ENCODE measurements at places on chromosomes 2 and 18.

- H3K27ac ChIP-seq, result peak overlapping the region; percentile 86
- peak; percentile 51 for DNase-seq
- H3K4me3 ChIP-seq, result peak overlapping the region; percentile 73
- H3K36me3 ChIP-seq, result peaks cover 18% of the 10 kb centered on the region
- H3K27me3 ChIP-seq, result peaks cover 10% of the 10 kb centered on the region
Observed at GRCh38 chr18:47931718-47932103, 1.3 kb upstream of the SMAD2 start.

GRCh38 chr2:162591403-162592083 is 247.0 kb downstream of the KCNH7 start:
- no peaks in the 10 kb centered on the region for H3K27me3 ChIP-seq
- no peak overlapping the region for H3K27ac ChIP-seq
- H3K36me3 ChIP-seq, result no peaks in the 10 kb centered on the region

- DNase-seq, result no peak
- no peak overlapping the region for H3K4me3 ChIP-seq
- H3K36me3 ChIP-seq, result no peaks in the 10 kb centered on the region
- H3K27ac ChIP-seq, result no peak overlapping the region
Observed at GRCh38 chr2:48198371-48198770, 292.1 kb upstream of the FBXO11 start.

DNA sequence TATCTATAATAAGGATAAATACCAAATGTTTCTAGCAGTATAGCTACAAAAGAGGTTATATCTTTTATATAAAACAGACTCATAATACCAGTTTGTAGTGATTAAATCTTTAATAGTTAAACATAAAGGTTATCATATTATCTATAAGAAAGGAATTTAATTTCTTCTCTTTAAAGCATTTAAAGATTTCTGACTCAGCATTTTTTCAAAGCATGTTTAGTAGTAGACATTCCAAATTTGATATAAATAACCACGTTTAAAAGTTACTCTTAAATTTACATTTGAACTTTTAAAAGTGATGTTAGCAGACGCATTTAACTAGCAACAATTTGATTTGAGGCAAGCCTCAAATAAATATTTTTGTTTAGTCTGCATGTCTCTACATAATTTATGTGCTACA is 1508.0 kb upstream of the NXPH2 start:
- H3K27me3 ChIP-seq, result no peaks in the 10 kb centered on the region
- no peaks in the 10 kb centered on the region for H3K36me3 ChIP-seq
- H3K27ac ChIP-seq, result no peak overlapping the region
- no peak for DNase-seq
- H3K4me3 ChIP-seq, result no peak overlapping the region

- no peaks in the 10 kb centered on the region for H3K36me3 ChIP-seq
- no peaks in the 10 kb centered on the region for H3K27me3 ChIP-seq
- H3K27ac ChIP-seq, result no peak overlapping the region
- DNase-seq, result no peak
Observed at GRCh38 chr2:240782886-240783818, 36.9 kb downstream of the KIF1A start.

GRCh38 chr2:38194751-38195150 is 118.8 kb upstream of the CYP1B1 start:
- peaks cover 27% of the 10 kb centered on the region for H3K4me1 ChIP-seq
- H3K27ac ChIP-seq, result no peak overlapping the region
- DNase-seq, result no peak
- peaks cover 20% of the 10 kb centered on the region for H3K27me3 ChIP-seq
- H3K36me3 ChIP-seq, result no peaks in the 10 kb centered on the region

DNA sequence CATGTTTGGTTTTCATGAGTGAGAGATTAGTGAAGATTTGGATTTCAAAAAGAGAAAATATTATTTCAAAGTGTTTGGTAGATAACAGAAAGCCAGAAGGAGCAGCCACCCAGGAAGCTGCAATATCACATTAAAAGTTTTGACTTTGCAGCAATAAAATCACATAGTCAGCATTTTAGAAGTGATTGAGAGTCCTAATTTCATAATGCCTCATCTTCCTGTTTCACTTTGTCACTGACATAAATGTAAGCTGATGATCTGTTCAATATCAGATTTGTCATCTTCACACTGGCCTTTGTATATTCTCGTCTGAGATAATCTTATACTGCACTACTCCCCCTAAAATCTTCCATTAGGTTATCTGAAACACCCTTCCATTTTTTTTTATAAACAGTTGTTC is 690.5 kb downstream of the ADCYAP1 start:
- no peak overlapping the region for H3K4me3 ChIP-seq
- H3K27ac ChIP-seq, result no peak overlapping the region
- H3K36me3 ChIP-seq, result no peaks in the 10 kb centered on the region
- no peak for DNase-seq
- no peaks in the 10 kb centered on the region for H3K27me3 ChIP-seq
- no peaks in the 10 kb centered on the region for H3K4me1 ChIP-seq

DNA sequence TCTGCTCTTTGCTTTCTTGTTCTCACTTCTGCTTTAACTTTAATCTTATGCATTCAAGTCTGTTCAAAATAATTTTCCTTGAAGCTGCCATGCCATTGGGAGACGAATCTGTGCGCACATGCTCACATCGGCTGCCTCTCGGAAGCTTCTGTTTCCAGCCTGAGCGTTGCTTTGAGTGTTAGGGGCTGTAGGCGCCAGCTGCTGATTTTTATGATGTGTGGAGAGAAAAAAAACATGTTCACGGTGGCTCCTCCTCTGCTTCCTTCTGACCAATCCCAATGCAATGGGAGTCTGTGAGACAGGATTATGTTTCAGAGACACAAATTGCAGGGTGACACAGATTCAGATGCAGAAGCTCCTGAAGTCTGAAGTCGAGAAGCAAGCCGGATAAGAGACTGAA is at the start of gene MC4R:
Gene MC4R, minus strand, starts transcription at position 180 of the 400 bp plus-strand sequence. CDS start 426 bp downstream, outside the sequence.
- no peaks in the 10 kb centered on the region for H3K27me3 ChIP-seq
- H3K4me3 ChIP-seq, result no peak within 1 kb of the TSS
- no peaks in the 10 kb centered on the region for H3K4me1 ChIP-seq
- H3K27ac ChIP-seq, result no peak within 1 kb of the TSS

GRCh38 chr2:63790906-63791305 is 50.8 kb upstream of the UGP2 start:
- H3K27ac ChIP-seq, result no peak overlapping the region
- no peak overlapping the region for H3K4me3 ChIP-seq
- H3K36me3 ChIP-seq, result no peaks in the 10 kb centered on the region
- H3K4me1 ChIP-seq, result peaks cover 4% of the 10 kb centered on the region

DNA sequence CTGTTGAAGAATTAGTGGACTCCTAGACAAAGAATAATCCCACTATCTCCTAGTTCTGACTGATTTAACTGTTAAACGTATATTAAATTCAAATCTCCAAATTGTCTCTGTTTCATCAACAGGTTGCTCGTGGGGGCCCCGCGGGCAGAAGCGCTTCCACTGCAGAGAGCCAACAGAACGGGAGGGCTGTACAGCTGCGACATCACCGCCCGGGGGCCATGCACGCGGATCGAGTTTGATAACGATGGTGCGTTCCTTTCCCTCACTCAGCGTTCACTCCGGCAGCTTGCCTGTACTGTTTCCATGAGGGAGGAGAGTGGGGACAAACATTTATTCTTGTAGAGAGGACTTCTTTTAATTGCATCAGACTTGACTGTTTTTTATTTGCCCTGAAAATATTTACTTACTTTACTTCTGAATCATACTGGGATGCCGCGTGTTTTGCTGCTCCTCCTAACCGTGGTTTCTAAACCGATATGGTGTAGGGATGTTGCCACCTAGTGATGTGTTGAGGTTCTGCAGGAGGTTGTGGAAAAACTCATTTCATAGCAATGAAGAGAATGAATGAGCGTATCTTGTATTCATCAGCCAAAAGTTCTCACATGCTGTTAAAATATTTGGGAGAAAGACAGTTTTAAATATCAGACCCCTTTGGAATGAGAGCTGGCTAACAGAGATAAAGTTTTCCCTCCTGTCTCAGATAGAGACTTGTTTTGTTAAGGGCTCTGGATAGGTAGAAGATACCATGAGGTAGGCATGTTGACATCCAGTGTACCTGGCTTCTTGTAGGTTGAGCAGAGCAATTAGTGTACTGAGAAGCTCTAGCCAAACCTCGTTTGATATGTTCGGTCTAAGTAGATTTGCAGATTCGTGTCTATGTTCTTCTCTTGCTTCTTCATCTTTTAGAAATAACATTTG is 38.3 kb downstream of the ITGA6 start:
- peaks cover 61% of the 10 kb centered on the region for H3K4me1 ChIP-seq
- DNase-seq, result peak; percentile 84
- H3K36me3 ChIP-seq, result peaks cover 10% of the 10 kb centered on the region
- no peak overlapping the region for H3K4me3 ChIP-seq

- no peak for DNase-seq
- H3K36me3 ChIP-seq, result peaks cover 45% of the 10 kb centered on the region
- peak overlapping the region; percentile 5 for H3K27ac ChIP-seq
- H3K4me1 ChIP-seq, result peaks cover 43% of the 10 kb centered on the region
- H3K4me3 ChIP-seq, result no peak overlapping the region
Observed at GRCh38 chr2:121524685-121525425, 5.8 kb upstream of the RNU4ATAC start.

- H3K36me3 ChIP-seq, result no peaks in the 10 kb centered on the region
- peak; percentile 37 for DNase-seq
- no peak overlapping the region for H3K4me3 ChIP-seq
- no peak overlapping the region for H3K27ac ChIP-seq
- H3K27me3 ChIP-seq, result no peaks in the 10 kb centered on the region
Observed at GRCh38 chr2:2573658-2574293, 242.7 kb upstream of the MYT1L start.

DNA sequence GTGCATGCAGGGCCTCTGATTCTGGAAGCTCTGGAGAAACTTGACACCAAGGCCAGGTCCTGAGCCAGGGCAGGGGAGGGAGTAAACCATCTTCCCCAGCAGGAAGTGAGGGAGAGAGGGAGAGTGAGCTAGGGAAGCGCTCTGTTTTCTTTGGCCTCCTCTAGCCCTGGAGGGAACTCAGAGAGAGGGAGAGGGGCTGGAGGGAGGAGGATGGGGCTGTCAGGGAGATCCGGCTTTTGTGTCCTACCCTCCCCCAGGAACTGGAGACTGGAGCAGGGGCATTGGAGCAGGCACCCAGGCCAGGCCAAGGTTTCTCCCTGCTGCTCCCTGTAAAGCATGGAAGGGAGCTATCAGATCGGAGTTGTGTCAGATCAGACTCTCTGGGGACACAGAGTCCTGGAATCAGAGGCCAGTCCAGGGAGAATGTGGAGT is 22.7 kb upstream of the PKDCC start:
- no peak for DNase-seq
- H3K27ac ChIP-seq, result no peak overlapping the region
- H3K36me3 ChIP-seq, result no peaks in the 10 kb centered on the region
- H3K4me1 ChIP-seq, result peaks cover 8% of the 10 kb centered on the region

- H3K27me3 ChIP-seq, result no peaks in the 10 kb centered on the region
- peaks cover 10% of the 10 kb centered on the region for H3K4me1 ChIP-seq
- no peak overlapping the region for H3K4me3 ChIP-seq
- peaks cover 73% of the 10 kb centered on the region for H3K36me3 ChIP-seq
- DNase-seq, result no peak
- H3K27ac ChIP-seq, result no peak overlapping the region
Observed at GRCh38 chr2:178536037-178536436, 55.8 kb downstream of the PLEKHA3 start.

GRCh38 chr2:26675651-26676255 is 16.8 kb upstream of the KCNK3 start:
- no peaks in the 10 kb centered on the region for H3K36me3 ChIP-seq
- H3K4me3 ChIP-seq, result no peak overlapping the region
- no peak overlapping the region for H3K27ac ChIP-seq
- peaks cover 15% of the 10 kb centered on the region for H3K27me3 ChIP-seq
- DNase-seq, result no peak
- H3K4me1 ChIP-seq, result no peaks in the 10 kb centered on the region

- no peak overlapping the region for H3K4me3 ChIP-seq
- H3K4me1 ChIP-seq, result peaks cover 10% of the 10 kb centered on the region
- DNase-seq, result no peak
- peaks cover 9% of the 10 kb centered on the region for H3K27me3 ChIP-seq
Observed at GRCh38 chr2:112674229-112674628, 28.5 kb downstream of the SLC20A1 start.

DNA sequence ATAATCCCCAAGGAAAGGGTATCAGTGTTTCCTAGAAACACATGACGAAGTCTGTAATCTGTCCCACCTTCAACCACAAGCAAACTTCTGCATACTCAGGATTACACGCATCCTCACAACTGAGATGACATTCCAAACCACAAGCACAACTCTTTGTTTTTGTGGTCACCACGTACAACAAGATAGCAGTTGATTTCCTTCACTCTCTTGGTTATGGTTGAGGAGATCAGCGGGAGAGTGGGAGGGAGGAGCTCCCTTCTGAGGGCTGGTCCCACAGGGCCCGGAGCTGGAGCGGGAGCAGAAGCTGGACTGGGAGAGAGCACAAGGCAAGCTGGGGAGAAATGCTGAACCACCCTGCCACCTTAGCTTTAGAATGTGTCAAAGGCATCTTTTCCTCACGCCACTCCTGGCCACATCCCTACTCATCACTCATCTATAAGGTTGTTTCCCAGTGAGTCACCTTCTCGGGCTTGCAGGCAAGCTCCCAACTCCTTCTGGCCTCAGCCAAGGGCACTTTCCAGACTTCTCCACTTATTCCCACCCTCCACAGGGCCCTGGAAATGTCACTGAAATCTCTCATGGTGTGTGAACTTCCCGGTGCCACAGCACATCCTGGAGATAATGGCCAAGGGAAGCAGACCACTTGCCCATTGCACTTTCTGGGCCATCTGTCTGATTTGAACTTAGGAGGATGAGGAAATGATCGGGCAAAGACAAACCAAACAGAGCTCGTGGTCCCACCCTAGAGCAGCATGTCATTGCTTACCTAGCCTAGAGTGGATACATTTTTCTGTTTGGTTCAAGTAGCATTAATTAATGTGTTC is 98.9 kb upstream of the LGALSL start:
- H3K4me3 ChIP-seq, result no peak overlapping the region
- H3K4me1 ChIP-seq, result peaks cover 6% of the 10 kb centered on the region
- DNase-seq, result no peak
- H3K27me3 ChIP-seq, result peaks cover 26% of the 10 kb centered on the region
- H3K36me3 ChIP-seq, result no peaks in the 10 kb centered on the region

DNA sequence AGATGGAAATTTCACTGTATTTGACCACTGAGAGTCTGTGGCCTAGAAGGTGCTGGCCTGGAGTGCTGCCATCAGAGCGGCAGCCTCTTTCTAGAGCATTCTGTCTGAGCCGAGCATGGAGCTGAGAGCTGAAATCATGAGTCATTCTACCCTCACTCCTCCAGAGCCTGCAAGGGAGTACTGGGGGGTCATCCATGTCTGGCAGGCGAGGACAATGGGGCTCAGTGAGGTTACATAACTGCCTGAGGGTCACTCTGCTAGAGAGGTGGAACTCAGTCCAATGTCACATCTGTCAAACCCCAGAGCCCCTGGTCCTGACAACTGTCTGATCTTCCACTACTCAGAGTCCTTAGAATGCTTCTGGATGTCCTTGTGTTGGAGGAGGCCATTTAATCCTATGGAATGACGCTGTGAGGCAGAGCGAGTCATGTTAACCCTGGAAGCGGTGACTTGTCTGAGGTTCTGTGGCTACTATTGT is 65.3 kb downstream of the HAUS1 start:
- peak overlapping the region; percentile 79 for H3K27ac ChIP-seq
- H3K36me3 ChIP-seq, result peaks cover 9% of the 10 kb centered on the region
- DNase-seq, result no peak

- H3K27me3 ChIP-seq, result no peaks in the 10 kb centered on the region
- DNase-seq, result no peak
- H3K4me3 ChIP-seq, result no peak overlapping the region
- H3K4me1 ChIP-seq, result peaks cover 5% of the 10 kb centered on the region
Observed at GRCh38 chr2:189086710-189087109, 92.9 kb downstream of the COL5A2 start.

GRCh38 chr2:67526283-67526682 is 129.2 kb downstream of the ETAA1 start:
- H3K4me3 ChIP-seq, result no peak overlapping the region
- DNase-seq, result no peak
- H3K36me3 ChIP-seq, result no peaks in the 10 kb centered on the region
- H3K27ac ChIP-seq, result no peak overlapping the region
- no peaks in the 10 kb centered on the region for H3K27me3 ChIP-seq
